ENCODE measurements at places on chromosomes 13 and 19.

- DNase-seq = peak; percentile 47
Observed at GRCh38 chr19:14383661-14384555, 2.7 kb downstream of the ADGRE5 start.

GRCh38 chr13:85823832-85824231 is 24.6 kb upstream of the SLITRK6 start:
- DNase-seq = no peak

GRCh38 chr19:6065685-6066374 is 44.5 kb downstream of the RFX2 start:
- DNase-seq = peak; percentile 41

- DNase-seq = no peak
Observed at GRCh38 chr13:113401452-113402415, 37.8 kb upstream of the GRTP1 start.

GRCh38 chr19:56525214-56525860 is 13.4 kb upstream of the ZFP28 start:
- DNase-seq = no peak

DNA sequence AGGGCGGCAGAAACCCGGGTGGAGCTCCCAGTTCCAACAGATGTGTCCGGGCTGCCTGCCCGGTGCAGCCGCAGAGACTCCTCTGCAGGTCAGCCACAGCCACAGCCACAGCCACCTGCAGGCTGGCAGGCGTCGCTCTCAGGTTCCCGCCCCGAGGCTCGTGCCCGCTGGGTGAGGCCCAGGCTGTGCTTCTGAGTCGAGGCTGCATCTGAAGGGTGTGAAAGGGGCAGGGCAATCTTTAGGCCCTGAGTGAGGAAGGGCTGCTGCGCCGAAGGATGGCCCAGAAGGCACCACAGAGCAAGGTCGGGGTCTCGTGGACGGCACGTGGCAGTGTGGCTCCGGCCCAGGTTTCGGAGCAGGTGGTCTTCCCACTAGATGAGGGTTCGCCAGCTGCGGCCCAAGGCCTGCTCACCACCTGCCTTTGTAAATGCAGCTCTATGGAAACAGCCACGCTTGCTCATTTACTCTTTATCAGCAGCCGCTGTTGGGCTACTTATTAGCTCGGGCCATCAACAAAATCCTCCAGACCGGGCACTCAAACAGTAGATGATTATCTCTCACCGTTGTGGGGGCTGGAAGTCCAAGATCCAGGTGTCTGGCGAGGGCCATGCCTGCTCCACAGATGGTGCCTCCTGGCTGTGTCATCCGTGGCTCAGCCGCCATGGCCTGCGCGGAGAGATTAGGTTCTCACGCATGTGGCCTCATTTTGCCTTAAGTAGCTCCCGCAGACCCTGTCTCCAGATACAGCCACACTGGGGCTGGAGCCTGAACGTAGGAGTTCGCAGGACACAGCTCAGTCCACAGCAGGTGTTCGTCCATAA is 40.3 kb upstream of the TFDP1 start:
- DNase-seq = no peak

GRCh38 chr19:58350001-58350861 is 3.1 kb downstream of the A1BG start:
- no peak for DNase-seq

- no peak for DNase-seq
Observed at GRCh38 chr13:78787190-78787589, 128.2 kb upstream of the OBI1 start.

GRCh38 chr13:73962284-73962683 is 171.9 kb downstream of the KLF12 start:
- no peak for DNase-seq
